Activated T-helper 1 cell treated with Interleukin-2 at 50 U/mL for 16 hours (primary cell): ENCODE measurements at places on chromosomes 6 and 20.

GRCh38 chr6:152980656-152981055 is 2.2 kb downstream of the FBXO5 start:
- no peak for DNase-seq

DNA sequence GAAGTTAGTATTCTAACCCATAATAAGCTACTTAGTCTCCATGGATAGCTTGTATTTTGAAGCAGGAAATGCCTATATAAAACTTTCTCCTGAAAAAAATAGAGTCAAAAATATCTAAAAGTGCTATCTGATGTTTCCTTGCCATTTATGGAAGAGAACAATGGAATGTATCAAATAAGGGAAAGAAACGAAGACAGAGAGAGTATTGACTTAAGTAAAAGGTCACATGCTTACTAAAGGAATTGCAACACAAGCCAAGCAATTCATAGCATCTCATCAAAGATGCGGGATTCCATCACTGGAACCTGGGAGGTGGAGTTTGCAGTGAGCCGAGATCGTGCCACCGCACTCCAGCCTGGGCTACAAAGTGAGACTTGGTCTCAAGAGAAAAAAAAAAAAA is 112.9 kb upstream of the DTNBP1 start:
- no peak for DNase-seq

GRCh38 chr6:14786455-14786854 is 459.4 kb upstream of the JARID2 start:
- DNase-seq: no peak

GRCh38 chr20:62202083-62202395 is 18.0 kb downstream of the HRH3 start:
- DNase-seq: no peak

DNA sequence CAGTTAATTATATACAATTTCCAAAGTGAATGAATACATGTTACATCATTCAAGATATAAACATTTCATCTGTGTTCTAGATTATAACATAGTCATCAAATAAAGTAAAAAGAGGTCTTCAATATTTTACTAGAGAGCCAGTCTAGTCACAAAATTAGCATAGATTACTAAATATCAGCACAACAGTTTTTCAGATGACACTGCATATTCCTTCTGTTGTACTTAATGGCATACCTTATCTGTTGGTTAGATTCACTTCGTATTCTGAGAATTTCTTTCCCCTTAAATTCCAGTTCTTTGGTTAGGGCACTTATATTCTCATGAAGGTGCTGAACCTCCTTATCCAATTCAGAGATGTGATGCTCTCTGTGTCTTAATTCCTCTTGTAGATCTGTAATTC is 39.8 kb upstream of the MCM9 start:
- no peak for DNase-seq

- DNase-seq: no peak
Measured at GRCh38 chr6:80594461-80594860, 488.0 kb downstream of the BCKDHB start.

GRCh38 chr20:53497246-53497645 is 96.4 kb downstream of the ZNF217 start:
- DNase-seq: no peak

- DNase-seq: no peak
Measured at GRCh38 chr6:32110632-32111031, 1.5 kb upstream of the TNXB start.

DNA sequence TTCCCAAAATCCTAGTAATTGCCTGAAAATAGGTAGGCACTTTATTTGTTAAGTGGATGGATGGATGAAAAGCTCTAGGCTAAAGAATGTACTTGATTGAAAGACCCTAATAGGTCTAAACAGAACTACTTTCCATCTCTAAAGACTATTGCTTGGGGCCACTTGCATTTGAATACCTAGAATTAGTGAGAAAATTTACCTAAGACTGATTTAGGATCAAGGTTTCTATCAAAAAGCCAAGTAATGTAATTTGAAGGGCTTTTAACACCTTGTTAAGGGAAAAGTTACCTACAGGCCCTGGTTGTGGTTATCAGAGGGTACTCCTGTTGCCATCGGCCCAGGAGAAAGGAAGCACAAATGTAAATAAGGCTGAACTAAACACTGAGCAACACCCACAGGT is 580.7 kb downstream of the LMBRD1 start:
- DNase-seq: no peak

GRCh38 chr6:16767765-16768476 is 6.7 kb upstream of the ATXN1 start:
- no peak for DNase-seq

- DNase-seq: no peak
Measured at GRCh38 chr6:163010145-163010544, 282.4 kb downstream of the PACRG start.

- DNase-seq: no peak
Measured at GRCh38 chr6:95227351-95227750, 350.0 kb upstream of the MANEA start.

DNA sequence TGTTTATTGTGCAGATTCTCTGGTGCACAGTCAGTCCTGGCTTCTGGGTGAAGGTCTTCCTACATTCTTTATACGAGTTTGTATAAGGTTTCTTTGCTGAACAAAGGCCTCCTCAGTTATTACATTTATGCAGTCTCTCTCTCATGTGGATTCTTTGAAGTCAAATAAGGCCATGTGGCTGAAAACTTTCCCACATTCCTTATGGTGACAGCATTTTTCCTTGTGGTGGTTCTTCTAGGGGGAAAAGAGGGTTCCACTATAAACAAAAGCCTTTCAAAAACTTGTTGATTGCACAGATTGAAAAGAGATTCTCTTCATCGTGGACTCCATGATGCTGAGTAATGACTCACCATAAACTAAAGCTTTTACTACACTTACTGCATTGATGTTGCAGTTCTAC is 19.2 kb downstream of the ZSCAN12 start:
- DNase-seq: no peak

- no peak for DNase-seq
Measured at GRCh38 chr20:44334306-44334705, 2.5 kb upstream of the R3HDML start.

DNA sequence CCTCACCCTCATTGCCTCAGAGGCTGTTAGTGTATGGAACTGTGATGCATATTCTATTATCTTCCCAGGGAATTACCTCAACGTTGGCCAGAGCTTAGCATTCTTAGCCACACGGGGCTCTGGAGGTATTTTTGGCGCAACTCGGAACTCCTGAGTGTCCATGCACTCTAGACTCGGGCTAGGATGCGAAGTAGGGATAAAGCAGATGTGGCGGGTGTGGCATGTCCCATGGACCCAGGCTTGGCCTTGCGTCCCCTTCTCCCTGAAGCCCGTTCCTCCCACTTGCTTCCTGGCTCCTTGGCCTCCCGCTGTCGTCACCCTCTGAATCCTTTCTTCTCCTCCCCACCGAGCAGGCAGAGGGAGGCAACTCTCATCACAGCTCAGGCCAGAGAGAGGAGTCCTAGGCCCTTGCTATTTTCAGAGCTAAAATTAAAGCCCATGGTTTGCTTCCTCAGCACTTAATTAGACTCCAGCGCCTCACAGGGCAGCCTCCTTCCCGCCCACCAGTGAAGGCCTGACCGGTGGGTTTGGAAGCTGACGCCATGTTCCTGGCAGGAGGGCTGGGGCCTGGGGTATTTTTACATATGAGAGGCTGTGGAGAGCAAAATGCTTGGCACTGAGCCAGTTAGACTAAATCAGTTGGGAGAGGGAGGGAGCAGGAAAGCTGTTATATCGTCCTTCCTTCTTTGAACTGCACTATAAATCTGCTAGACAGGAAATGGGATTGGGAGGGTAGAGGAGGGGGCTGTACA is 138.7 kb downstream of the FOXO3 start:
- no peak for DNase-seq

DNA sequence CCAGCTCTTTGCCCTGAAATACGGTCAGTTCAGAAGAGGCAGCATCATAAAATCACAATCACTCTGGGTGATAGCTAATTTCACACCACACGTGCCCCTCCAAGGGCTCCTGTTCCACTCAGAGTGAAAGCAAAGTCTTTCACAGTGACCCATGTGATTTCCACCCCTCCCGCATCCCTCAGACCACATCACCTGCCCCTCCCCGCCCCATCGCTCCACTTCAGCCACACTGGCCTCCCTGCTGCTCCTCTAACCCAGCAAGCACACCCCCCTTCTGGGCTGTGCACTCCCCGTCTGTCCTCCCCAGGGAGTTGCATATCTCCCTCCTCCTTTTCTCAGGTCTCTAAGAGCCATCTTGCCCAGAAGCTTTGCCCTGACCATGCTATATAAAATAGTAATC is 74.5 kb downstream of the PSMG4 start:
- DNase-seq: no peak

GRCh38 chr6:33957131-33957891 is 153.5 kb upstream of the MLN start:
- no peak for DNase-seq

- no peak for DNase-seq
Measured at GRCh38 chr6:21928827-21929226, 335.3 kb downstream of the SOX4 start.

- DNase-seq: no peak
Measured at GRCh38 chr6:138728662-138729061, 44.9 kb upstream of the CCDC28A start.

DNA sequence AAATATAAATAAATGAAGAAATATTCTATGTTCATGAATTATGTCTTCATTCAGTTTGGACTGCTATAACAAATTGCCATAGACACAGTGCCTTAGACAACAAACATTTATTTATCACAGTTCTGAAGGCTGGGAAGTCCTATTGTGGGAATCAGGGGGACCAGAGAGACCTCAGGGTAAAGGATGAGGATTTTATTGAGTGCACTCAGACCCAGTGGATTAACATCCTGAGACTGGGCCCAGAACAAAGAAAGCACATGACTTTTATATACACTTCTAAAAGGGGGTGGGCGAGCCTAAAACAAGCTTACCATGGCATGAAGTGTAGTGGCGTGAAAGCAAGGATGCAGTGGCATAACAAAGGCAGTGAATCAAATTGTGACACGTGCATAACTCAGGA is 26.9 kb upstream of the CBLN4 start:
- DNase-seq: no peak

DNA sequence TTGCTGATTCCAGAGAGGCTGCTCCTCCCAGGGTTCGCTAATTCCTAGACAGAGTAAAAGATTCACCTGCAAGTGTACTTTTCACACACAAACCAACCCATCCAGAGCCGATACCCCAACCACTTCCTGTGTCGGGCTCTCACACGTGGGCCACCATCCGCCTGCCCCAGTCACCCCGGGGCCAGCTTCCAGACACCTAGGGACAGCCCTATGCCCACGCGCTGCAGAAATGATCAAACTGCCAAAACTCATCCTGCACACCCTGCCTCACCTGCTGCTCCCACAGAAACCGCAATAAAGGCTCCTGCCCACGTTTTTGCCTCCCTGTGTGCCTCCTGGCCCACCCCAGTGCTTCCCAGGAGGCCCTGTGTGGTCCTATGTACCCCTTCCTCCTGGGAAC is 59.5 kb downstream of the PSMG4 start:
- peak; percentile 10 for DNase-seq

- no peak for DNase-seq
Measured at GRCh38 chr20:1446536-1446935, 20.1 kb downstream of the NSFL1C start.

DNA sequence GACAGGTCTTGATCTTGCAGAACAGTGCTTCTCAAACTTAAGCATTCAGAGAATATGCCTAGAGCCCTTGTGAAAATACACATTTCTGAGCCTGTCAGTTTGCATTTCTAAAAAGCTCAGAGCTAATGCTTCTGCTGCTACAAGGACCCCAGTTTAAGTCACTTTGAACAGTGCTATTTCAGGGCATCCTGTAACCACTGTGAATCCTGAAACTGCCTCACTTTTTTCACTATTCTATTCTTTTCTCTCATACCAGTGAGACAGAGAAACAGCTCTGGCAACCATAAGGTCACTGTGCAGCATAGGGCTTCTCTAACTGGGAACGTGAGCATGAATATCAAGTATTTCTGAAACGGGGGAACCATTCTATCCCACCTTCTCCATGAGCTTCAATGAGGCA is 51.2 kb downstream of the LGSN start:
- no peak for DNase-seq

DNA sequence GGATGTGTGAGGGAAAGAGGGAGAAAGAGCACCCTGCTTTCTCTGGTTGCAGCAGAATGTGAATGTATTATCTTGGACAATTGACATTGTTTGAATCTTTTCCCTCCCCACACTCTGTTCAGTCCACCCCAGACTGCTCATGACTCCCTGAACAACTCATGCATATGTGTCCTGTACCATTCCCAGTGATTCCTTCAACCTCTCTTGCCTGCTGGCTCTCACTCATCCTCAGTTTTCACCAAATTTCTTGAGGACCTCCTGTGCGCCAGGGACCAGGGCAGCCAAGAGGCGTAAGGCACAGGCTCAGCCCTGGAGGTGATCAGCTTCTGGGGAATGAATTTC is 5.4 kb downstream of the NOX3 start:
- no peak for DNase-seq

DNA sequence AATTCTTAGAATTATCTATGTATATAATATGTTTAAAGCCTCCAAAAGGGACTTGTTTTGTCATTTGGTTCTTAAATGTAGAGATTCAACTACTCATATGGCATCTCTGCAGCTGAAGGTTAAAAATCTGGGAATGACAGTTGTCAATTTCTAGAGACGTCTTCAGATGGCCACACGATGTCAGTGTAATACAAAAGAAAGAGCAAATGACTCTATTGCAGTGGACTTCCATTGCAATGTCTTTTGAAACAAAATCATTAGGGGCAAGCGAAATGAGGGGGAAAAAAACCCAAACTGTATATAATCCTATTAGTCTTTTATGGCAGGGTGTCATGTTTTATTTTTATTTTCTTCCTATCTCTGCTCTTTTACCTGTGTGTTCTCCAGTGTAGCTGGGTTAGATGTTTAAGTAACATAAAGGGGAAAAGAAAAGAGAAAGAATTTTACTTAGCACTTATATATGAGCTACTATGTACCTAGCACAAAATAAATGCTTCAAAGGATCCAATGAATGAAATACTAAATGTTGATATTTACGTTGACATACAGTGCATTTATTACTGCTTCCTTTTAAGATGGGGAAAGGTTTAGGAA is 26.2 kb downstream of the CCN2 start:
- no peak for DNase-seq

DNA sequence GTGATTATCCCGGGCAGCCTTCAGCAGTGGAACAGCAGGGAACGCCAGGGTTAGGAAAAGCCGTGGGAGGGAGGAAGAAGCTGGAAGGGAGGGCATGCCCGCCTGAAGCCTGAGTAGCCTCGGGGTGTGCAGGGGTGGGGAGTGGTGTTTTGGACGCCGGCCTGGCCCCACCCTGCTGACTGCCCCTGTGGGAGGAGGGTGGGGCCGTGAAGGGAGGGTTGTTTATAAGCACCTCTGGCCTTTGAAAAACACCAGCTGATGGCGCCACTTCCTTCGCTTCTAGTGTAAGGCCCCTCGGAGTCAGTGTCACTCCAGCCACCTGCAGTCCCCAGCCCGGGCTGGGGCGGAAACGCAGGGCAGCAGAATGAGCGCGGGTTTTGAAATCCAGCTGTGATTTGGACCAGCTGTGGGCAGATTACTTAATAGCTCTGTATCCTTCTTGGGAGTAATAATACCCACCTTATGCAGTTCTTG is 52.8 kb upstream of the BMP6 start:
- no peak for DNase-seq

GRCh38 chr6:24385536-24386269 is 17.0 kb upstream of the MRS2 start:
- DNase-seq: no peak

GRCh38 chr6:43702534-43703440 is 15.2 kb upstream of the MRPS18A start:
- DNase-seq: no peak

GRCh38 chr6:14396826-14397517 is 279.4 kb downstream of the CD83 start:
- DNase-seq: no peak
